Skeletal muscle cell (primary cell): ENCODE measurements at places on chromosomes 7 and 10.

DNA sequence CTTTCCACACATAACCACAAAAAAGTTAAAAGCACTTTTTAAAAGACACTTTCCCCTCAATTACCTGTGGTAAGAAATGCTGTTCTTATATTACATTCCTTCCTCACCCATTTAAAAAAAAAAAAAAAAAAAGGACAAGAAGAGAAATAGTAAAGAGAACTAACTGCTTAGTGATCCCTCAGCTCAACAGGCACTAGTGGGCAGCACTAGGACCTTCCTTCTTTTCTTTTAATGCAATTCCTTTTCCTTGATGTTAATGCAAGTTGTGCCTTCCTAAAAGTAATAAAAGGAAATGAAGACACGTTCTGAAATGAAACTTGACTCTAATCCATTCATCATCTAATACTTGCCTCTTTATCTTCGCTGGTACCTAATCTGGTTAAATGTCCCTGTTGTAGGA is 189.7 kb downstream of the TCF7L2 start:
- DNase-seq: no peak

DNA sequence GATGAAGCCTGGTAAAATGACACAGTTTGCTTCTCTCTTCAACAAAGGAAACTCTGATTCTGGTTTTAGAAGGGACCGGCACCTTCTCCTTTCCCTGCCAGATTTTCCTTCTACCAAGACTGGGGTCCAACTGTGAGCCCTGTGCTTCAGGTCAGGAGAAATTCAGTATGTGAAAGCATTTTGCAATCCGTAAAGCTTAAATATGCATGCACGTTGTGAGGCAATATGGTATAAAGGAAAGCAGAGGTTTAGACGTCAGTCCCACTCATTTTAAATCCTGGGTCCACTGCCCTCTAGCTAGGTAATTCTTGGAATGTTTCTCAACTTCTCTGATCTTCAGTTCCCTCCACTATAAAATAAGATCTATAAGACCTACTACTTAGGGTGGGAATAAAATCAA is 359.0 kb upstream of the NPSR1 start:
- DNase-seq: no peak

- no peak for DNase-seq
Measured at GRCh38 chr10:107427016-107427415, 262.5 kb upstream of the SORCS1 start.

DNA sequence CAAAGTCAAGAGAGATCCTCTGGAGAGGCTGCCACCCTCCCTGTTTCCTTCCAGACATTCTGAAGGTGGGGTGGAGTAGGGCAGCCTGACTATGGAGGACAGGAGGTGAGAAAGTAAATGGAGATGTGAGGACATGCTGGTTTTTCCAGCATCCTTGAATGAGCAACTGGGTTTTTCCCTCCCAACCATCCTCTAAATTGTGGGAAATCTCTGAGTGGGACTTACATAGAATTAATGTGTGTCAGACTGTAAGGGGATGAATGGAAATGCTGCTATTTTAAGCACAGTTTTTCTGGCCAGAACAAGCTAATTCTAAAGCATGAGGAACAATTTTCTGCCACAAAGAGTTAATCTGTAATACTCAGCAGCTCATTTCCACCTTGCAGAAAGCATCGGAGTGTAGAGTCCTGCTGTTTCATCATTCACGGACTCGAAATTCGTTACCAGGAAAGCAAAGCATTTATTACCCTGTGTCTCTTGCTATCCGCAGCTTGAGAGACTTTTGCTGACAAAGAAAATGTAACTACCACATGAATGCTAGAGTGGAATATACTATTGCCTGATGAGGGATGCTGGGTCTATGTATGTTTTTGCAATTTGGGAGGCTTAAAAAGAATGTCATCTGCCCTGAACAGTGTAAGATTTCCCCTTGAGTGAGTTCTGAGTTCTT is 213.0 kb downstream of the CELF2 start:
- DNase-seq: no peak

DNA sequence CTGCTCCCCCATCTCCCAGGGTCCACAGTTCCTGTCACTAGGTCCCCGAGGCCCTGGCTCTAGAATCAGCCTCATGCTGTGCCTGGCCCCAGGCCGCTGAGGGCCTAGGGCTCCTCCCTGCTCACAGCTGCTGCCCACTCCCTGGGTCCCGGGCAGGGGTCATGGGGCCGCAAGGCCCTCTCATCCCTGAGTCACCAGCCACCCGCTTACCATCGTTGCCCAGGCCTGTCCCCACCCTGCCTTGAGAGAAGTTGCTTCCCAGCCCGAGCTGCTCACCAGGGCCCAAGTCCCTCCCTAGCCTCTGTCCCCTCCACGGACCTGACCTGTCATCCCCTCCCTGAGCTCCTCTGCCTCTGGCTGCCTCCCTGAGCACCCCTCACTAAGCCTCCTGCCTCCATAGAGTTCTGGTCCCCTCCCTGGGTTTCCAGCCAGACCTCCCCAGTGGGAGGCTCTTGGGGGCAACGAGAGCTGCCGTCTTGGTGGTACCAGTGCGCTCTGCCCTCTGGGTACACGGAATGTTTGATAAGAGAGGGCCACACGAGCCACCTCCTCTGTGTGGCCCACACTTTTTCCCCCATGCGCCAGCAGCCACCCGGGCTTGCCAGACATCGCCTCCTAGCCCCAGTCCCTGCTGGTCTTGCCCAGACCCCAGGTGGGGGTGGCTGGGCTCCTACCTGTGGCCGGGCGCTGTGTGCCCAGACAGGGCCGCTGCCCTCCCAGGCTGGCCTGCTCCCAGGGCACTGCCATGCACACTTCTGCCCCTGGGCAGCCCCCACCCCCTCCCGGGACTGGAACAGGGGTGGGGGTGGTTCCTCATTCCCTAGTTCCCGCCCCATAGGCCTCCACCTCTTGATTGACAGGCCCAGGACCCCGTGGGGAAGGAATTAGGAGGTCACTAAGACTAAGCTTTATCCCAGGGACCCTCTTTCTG is 21.3 kb downstream of the MLXIPL start:
- DNase-seq: no peak

GRCh38 chr10:89684604-89685003 is 16.8 kb upstream of the KIF20B start:
- DNase-seq: no peak

GRCh38 chr10:25059990-25060389 is 43.6 kb downstream of the THNSL1 start:
- peak; percentile 64 for DNase-seq

- DNase-seq: no peak
Measured at GRCh38 chr7:140364819-140365218, 33.5 kb downstream of the SLC37A3 start.

DNA sequence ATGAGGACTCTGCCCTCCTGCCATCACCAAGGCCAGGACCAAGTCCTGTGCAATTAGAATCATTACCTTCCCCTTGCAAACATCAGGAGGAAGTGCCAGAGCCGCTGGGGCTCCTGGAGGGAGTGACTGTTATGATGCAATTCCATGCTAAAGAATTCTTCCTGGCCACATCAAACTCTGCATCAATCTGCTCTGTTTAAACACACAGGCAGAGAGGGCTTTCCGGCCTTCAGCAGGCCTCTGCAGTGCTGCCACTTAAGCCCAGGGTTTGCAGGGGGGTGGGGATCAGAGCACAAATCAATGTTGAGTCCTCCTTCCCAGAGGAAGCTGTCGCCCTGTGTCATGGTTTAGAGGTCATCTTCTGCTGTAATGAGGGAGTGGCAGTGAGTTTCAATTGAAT is 58.1 kb downstream of the CTBP2 start:
- DNase-seq: no peak

DNA sequence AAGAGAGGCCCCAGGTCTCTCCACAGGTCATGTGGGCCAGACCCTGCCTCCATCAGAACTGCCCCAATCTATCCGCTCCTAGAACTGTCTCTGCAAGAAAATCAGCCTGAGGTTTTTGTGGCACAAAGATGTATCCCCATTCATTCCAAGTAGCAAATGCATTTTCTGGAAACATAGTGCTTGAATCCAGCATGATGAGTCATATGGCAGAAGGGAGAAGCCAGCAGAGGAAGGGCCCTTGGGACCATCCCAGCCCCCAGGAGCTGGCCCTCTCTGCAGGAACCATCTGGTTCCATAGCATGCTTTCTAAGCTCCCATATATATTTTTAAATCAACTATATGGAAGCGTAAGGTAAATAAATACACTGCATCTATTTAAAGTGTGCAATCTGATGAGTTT is 563.2 kb downstream of the GALNT17 start:
- DNase-seq: peak; percentile 15

DNA sequence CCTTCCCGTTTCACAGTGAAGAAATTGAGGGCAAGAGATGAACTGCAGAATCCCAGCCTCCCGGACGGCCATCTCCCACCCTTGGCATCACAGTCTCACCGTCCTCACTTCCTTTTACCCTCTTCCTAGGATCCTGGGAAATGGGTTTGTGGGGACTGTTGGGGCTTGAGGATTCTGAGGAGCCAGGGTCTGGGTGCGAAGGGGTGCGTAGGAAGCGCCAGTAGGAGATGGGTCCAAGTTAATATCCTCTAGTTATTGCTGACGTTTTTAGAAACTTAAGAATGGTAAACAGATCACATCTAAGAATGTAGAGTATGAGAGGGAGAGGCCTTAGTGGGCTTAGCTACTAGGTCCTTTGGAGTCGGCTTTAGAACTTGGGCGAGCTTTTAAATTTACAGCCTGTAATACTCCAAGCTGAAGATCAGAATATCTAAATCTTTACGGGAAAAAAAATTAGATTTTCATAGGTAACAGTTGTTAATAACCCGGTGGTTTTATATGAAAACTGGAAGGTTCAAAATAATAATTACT is 696 bp downstream of the MALSU1 start:
- no peak for DNase-seq

DNA sequence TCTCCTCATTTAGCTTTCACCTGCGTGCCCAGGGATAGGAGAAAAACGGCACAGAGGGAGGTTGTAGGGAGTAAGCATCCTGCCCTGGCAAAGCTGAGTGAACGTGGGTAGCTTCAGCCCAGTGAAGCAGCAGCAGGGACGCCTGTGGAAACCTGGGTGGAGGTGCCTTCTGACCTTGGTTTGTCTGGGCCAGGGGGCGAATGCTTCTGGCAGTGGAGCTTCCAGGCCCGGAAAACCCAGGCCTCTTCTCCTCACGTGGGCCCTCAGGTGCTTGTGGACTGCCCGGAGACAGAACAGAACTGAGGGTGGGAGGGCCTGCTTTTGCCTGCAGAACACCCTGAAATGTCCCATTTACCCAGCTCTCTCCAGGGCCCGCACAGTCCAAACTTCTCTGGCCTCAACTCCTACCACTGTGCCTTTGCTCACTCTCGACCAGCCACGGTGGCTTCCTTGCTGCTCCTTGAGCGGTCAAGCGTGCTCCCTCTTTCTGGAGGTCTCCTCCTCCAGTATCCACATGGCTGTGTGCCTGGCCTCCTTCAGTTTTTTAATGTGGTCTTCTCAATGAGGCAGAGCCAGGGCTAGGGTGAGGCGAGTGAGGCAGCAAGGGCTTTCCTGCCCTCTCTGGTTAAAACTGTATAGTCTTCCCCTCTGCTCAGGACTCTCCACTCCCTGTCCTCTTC is 62.4 kb downstream of the TMEM209 start:
- no peak for DNase-seq

DNA sequence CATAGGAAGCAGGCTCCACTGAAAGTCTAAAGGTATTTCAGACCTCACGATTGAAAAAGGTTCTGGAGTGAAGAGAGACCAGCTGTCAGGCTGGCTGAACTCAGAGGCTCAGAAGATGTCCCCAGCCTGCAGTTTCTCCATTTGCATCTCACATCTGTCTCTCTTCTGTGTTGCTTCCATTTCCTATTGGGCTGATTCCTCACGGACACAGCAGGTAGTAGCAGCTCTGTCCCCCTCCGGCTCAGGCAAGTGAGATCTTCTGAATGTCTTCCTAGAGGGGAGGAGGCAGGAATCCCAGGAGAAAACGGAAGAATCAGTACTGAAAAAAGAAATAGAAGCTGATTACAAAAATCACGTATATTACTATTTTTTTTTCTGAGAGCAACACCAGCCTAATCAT is 274.1 kb upstream of the COBL start:
- DNase-seq: no peak

- no peak for DNase-seq
Measured at GRCh38 chr10:8556321-8556720, 501.8 kb downstream of the GATA3 start.
